ENCODE measurements at places on chromosomes 2 and 18.

- DNase-seq = no peak
Measured at GRCh38 chr2:142819411-142819810, 58.1 kb upstream of the KYNU start.

DNA sequence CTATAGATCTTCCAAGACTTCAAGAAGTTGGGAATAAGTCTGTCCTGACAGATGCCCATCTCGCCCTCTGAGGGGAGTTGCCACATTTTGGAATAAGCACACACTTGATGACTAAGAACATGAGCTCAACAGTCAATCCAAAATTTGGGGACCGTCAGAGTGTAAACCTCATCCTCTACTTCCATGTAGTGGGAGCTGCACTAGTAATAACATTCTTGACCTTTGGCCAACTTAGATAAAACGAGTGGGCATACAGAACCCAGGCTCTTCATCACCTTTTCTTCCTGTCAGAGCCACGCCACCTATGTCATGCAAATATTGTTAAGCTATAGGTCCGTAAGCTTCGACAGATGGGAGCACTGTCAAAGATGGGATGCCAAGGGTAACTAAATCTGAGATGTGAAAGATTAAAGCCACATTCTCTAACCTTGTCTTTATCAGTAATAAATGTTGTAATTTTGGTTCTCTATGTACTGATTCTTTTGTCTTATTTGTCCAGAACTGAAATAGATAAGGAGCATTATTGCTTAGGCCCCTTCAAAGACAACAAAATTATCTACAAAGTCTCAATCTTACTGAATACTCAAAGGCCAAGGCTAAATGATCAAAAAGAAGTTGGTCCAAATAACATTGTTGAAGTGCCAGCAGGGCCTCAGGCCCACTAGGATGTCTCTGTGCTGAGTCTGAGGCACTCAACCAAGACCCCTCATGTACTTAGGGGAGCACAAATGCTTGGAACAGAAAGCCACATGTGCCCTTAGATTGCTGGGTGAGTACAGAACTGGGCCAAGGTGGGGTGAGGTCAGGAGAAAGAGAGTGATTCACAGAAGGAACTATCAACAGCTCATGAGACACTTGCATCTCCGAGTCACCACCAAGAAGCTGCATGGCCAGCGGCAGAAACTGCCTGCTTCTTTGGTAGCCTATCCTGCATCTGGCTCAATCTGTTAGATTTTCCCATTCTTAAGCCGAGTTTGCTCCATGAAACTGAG lies 15.0 kb downstream of the CDH2 start:
- peak; percentile 39 for DNase-seq

DNA sequence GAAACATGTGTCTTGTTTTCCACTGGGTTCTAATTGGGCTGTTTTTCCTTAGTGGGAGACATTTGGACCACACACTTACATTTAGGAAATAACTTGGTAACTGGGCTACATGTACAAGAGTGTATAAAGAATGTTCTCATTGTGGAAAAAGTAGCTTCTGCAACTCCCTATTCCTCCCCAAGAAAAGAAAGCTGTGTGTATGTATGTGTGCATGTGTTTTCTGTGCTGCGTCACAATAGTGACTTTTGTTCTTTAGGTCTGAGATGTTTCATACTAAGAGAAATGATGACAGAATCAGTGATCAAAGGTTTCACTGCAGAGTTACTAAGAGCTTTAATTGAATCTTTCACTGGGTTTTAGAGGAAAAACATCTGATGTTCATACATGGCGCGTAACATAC lies 82.7 kb downstream of the TANC1 start:
- DNase-seq = no peak

- no peak for DNase-seq
Measured at GRCh38 chr18:53385889-53386288, 838.6 kb downstream of the MBD2 start.

- no peak for DNase-seq
Measured at GRCh38 chr2:88250404-88250803, 80.3 kb downstream of the THNSL2 start.

DNA sequence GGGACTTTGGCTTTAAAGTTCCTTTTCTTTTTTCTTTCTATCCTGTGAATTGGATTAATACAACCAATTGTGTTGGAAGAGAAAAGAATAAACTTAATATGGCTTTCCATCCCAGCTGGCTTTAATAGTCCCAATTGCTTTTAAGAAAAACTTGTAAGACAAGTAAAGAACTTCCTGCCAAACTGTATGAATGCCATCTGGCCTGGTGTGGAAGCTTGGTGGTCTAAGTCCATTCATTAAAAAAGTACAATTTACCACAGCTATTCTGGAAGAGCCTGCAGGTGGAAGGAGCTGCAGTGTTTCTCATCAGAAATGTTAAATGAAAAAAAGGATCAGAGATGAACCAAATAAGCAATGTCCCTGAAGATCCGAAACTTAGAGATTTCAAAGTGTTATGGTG lies 103.9 kb downstream of the KLHL14 start:
- no peak for DNase-seq

DNA sequence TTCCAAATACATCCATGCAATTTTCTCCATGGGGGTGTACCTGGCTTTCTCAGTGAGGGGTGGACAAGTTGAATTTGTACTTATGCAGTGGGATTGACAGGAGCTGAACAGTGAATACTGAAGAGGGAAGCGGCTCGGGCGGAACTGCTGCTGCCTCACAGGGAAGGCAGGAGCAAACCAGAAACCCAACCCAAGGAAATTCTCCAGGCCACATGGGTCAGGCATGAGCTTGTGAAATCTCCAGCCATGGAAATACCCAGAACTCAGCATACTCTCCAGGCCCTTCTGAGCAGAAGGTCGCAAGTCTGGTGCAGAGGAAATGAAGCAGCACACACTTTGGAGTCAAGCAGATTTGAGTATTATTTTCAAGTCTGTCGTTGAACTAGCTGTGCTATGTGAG lies 26.5 kb upstream of the INO80C start:
- no peak for DNase-seq

DNA sequence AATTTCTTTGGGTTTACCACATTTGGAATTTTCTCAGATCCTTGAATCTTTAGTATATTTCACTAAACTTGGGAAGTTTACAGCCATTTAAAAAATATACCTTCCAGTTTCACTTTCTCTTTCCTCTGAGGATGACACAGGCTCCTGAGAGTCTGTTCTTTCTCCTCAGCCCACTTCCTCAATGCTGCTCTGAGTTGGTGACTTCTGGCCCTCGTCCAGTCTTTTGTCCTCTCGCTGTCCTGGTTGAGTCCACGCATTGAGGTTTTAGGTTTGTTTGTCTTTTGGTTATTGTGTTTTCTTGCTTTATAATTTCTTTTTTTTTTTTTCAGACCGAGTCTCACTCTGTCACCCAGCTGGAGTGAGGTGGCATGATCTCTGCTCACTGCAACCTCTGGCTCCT lies 40.7 kb upstream of the GALR1 start:
- DNase-seq = peak; percentile 57

GRCh38 chr2:41026613-41027012 lies 574.7 kb upstream of the SLC8A1 start:
- no peak for DNase-seq

GRCh38 chr2:211144078-211144477 lies 587.7 kb downstream of the CPS1 start:
- peak; percentile 89 for DNase-seq

GRCh38 chr2:239246723-239247122 lies 154.1 kb downstream of the HDAC4 start:
- DNase-seq = no peak
